ENCODE measurements at places on chromosomes 4 and X.

- no peak for DNase-seq
Observed at GRCh38 chr4:120009731-120010130, 56.9 kb downstream of the MAD2L1 start.

DNA sequence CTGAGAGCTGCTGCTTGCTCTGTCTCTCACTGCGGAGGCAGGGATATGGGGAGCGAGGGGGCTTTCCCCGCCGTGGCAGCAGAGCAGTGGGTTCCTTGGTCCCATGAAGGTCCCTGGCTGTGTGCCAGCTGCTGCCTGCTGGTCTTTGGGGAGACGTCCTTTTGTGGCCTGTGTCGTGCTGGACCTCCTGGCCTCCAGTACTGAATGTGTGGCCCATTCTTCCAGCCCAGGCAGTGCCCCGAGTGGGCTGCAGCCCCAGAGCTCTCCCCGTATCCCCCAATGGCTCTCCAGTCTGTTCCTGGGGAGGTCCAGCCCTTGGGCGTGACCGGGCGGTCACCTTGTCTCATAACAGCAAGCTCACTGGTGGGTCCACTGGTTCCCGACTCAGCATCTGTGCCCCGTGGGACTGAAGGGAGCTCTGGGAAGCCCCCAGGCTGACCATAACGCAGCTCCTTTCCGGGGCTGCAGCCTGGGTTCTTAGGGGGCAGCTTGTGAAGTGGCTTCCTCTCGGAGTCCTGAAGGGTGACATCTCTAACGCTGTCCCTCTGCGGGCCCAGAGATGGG is 115.6 kb downstream of the SMIM20 start:
- DNase-seq: no peak

DNA sequence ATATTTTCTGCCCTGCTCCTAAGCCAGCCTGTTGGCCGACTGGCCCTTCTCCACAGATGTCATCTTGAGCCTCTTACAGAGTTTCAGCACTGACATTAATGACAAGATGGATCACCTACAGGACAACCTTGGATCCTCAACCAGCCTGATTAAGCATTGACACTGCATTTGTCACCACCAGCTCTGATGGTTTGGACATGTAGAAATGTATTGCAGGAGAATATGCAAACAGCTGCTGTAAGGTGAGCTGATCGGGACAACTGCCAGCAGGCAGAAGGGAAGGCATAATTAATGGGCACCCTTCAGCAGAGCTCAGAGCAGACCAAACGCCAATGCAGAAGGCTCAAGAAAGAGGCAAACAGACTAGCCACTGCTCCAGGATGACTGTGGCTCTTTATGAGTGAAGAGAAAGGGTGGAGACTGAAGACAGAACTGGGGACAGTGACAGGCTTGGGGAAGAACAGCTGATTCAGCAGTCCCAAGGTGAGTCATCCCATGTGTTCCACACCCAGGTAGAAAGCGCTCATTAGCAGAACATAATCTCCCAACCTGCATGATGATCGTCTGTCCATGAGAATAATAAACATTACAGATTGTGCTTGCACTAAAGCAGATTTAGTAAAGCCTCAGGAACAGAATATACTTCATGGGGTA is 6.7 kb downstream of the CORIN start:
- no peak for DNase-seq

- DNase-seq: no peak
Observed at GRCh38 chrX:16208601-16209000, 41.3 kb downstream of the MAGEB17 start.
